ENCODE measurements at places on chromosomes 11 and 22.

DNA sequence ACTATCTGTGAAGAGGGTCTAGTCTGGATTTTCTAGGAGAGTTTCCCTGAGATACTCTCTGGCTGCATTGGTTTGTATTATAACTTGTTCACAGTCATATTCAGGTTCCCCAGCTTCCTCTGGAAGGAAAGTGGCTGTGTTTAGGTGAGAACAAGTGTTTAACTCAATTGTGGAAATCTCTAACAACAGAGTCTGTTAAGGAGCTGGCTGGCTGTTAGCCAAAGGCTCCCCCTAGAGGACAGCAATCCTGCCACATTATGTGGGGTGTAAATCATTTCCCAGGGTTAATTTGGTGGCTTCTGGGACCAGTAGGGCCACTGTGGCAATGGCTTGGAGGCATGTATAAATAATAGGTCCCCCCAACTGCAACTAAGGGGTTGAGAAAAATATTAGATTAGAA, 18.4 kb downstream of the MS4A6E start:
- no peak for DNase-seq

- no peak for DNase-seq
Measured at GRCh38 chr11:131756479-131757110, 386.2 kb downstream of the NTM start.

DNA sequence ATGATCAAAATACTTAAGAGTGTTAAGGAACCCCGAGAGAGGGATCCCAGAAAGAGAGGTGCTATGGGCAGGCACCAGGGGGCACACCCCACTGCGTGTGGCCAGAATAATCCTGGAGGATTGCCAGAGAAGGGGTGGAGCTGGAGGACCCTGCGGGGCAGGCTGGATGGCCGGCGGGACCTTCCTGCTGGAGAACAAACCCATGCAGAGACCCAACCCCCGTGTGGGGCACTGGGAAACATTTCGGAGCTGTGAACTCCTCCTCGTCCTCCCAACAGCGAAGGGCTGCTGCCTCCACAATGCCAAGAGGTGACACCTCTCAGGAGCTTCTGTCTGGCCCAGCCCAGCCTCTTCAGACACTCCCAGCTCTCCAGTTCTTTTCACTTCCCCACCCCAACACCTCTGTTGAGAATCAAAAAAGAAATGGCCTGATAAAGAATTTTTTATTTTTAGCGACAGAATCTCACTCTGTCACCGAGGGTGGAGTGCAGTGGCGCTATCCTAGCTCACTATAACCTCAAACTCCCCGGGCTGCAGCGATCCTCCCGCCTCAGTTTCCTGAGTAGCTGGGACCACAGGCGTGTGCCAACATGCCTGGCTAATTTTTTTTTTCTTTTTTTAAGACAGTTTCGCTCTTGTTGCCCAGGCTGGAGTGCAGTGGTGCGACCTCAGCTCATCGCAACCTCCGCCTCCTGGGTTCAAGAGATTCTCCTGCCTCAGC, 25.6 kb downstream of the RHOD start:
- peak; percentile 72 for DNase-seq

DNA sequence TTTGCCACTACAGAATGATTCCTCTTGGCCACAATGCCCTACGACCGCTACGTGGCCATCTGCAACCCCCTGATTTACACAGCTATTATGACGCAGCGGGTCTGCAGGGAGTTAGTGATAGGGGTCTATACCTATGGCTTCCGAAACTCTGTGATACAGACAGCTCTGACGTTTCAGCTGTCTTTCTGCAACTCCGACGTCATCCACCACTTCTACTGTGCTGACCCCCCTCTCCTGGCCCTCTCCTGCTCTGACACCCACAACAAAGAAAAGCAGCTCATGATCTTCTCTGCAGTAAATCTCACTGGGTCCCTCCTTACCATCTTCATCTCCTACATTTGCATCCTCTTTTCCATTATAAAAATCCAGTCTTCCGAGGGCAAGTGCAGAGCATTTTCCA, 52.3 kb upstream of the OR5P2 start:
- no peak for DNase-seq

GRCh38 chr22:35563211-35563610, 22.6 kb downstream of the RASD2 start:
- no peak for DNase-seq

GRCh38 chr11:11724994-11725393, 103.2 kb upstream of the GALNT18 start:
- no peak for DNase-seq

DNA sequence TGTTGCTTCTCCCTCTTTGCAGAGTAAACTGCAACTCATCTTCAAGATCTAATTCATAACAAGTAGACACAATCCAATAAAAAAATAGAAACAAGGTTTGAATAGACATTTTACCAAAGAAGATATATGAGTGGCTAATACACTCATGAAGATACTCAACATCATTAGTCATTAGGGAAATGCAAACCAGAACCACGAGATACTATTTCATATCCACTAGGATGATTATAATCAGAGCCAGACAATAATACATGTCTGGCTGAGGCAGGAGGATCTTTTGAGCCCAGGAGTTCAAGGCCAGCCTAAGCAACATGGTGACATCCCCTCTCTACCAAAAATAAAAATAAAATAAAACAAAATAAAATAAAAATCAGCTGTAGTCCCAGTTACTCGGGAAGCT, 85.0 kb downstream of the ATG16L2 start:
- DNase-seq = no peak

DNA sequence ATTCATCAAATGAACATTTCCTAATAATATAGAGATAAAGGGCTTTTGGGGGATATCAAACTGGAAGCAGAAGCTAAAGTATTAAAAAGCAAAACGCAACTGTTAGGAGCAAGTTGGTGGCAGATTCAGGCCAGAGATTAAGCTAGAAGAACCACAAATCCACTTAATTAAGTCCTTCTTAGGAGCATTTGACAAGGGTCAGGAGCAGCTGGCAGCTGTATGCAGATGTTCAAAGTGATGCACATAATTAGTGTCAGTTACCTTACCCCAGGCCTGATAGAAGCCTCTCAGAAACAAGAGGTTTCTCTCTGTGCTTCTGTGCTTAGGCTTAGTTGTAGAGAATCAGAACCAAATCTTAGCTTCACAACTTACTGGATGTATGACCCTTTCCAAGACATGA, 546.5 kb upstream of the ANO5 start:
- DNase-seq = no peak

GRCh38 chr22:49461674-49462073, 366.0 kb downstream of the BRD1 start:
- DNase-seq = no peak

DNA sequence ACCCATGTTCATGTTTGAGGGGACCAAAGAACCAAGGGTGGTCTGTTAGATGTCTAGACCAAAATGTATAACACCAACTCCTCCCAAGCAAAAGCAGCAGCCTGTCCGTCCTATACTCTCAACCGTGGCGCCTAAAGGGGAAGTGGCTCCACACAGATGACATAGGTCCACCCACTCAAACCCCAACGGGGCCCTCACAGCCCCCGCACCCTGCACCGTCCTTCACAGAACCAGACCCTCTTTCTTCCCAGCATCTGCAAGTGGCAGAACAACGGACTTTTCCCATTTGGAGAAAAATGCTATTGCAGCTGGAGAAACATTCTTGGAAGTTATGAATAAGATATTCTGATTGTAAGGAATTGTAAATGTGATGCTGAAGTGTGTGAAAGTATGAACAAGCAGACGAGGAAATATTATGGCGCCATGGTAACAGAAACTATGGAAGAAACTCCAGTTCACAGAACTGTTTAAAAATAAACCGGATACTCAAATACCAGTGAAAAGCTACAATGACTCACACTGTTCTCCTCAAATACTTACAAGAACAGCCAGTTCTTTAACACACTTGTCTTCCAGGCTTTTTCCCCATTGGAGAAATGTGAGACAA, 76.5 kb upstream of the ARFGAP3 start:
- no peak for DNase-seq

GRCh38 chr11:72965672-72966071, 151.5 kb downstream of the ATG16L2 start:
- DNase-seq = no peak

- no peak for DNase-seq
Measured at GRCh38 chr11:1521382-1522080, 35.0 kb upstream of the MOB2 start.

DNA sequence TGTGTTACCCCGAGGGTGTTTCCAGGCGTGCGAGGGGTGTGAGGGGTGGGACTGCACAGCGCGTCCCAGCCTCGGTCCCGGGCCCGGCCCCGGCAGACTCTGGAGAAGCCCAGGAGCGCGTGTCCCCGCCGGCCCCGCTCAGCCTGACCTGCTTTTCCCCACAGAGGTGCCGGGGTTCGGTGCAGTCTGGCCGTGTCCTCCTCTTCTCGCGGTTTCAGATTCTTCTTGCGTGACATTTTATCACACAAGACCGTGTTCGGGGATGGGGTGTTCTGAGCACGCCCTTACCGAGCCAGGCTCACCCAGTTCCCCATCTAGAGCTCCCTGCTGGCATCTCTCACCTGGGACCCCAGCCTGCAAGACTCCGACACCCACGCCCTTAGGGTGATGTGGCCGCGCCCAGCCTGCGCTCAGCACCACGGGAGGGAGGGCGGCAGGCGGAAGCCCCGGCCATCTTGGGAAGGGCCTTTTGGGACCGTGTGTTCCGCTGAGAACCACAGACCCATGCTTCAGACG, 775.6 kb downstream of the BRD1 start:
- no peak for DNase-seq

- DNase-seq = no peak
Measured at GRCh38 chr11:11965192-11965591, 43.2 kb downstream of the DKK3 start.

DNA sequence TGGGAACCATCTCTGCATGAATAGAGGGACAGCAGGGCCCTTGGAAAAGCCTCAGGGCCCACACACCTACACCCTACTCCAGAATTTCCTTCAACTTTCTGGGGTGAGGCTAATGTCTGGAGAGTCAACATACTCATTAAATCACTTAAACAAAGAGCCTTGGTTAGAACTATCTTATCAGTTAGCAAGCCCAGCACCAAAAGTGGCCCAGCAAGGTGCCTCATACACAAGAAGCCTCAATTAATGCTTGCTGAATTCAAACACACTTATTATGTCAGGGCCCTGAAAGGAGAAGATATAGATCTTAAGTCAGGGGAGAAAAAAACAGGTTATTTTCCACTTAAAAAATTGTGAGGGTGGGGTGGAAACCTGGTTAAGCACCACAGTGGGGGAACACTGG, 61.4 kb downstream of the C11orf58 start:
- DNase-seq = no peak

GRCh38 chr11:133082841-133083488, 449.3 kb downstream of the OPCML start:
- peak; percentile 56 for DNase-seq

GRCh38 chr11:130834886-130835285, 81.4 kb downstream of the SNX19 start:
- DNase-seq = no peak

DNA sequence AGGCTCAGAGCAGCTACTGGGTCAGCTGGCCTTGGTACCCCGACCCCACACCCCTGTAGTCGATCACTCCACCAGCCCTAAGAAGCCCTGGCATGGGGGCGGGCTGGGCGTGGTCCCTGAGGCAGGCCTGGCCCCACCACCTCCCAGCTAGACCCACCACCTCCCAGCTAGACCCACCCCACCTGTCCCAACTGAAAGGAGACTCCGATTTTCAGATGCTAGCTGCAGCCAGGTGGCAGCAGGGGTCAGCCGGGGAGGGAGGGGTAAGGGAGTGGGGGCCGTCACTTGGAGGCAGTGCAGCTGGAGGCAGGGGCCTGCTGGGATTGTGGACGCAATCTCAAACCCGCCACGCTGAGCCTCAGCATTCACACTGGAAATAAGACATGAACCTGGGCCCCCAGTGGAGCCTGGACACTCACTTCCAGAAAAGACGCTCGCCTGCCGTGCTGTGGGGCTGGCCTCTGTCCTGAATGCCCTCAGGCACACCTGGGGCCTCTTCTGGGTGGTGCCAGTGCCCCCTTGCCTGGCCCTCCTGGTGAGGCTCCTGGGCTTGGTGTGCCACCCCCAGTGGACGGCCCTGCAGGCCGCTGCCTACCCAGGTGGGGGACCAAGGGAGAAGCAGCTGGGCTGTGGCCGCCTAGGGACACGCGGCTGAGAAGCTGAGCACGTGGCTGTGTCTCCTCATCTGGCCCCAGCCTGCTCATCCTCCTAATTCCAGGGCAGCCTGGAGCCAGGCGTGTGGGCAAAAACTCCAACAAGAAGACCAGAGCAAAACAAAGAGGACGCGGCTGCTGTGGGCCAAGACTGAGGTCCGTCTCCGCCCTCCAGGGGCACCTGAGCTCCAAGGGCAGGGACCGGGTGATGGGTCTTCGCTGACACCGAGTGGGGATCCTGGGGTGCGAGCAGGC, 26.7 kb downstream of the OSBPL5 start:
- DNase-seq = no peak

- DNase-seq = no peak
Measured at GRCh38 chr11:68113986-68114385, 7.2 kb downstream of the CHKA start.

- no peak for DNase-seq
Measured at GRCh38 chr11:107408762-107409211, 48.8 kb downstream of the CWF19L2 start.

DNA sequence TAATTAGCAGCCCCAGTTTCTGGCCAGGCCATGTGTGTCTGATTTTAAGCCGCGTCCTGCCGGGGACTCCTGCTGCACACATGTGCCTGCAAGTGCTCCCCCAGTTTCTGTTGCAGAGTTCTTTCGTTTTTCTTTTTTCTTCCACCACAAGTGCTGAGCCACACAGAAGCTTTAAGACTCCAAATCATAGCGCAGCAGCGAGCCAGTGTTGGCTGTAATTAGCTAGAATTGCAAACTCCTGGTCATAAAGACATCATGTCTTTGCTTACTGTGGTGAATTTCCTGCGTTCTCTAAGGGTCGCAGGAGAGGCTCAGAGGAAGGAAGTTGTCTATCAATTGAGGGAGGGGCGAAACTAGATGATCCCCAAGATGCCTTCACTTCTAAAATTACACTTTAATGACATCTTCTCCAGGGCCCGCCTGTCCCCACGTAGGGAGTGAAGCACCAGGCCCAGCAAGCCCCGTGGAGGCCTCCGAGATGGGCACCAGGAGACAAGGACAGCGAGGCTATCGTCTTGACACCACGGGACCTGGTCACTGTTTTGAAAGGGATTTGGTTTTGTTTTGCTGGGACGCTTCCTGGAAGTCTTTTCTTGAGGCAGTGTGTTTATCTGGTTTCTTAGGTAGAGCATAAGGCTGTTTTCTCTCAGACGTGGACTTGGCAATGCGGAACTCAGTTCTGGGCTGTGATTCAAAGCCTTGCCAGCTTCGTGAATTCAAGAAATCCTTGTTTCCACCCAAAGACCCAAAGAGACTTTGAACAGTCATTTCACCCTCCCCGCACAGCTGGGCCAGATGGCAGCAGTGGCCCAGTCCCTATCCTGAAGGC, 71.8 kb downstream of the UBASH3B start:
- no peak for DNase-seq

- DNase-seq = no peak
Measured at GRCh38 chr11:63530021-63530420, 6.6 kb upstream of the PLAAT4 start.

Measured in HuH-7 (cell line).